ENCODE measurements at places on chromosomes 1 and 21. TPM values are rescaled to one million over a fixed set of nuclear protein-coding genes. Genes with fewer than 3 reads are reported as not detected.

GRCh38 chr1:213061263-213061662 lies 10.2 kb downstream of the RPS6KC1 start:
- no peak for DNase-seq

- no peak for DNase-seq
Measured at GRCh38 chr21:14686466-14687267, 140.6 kb upstream of the SAMSN1 start.

DNA sequence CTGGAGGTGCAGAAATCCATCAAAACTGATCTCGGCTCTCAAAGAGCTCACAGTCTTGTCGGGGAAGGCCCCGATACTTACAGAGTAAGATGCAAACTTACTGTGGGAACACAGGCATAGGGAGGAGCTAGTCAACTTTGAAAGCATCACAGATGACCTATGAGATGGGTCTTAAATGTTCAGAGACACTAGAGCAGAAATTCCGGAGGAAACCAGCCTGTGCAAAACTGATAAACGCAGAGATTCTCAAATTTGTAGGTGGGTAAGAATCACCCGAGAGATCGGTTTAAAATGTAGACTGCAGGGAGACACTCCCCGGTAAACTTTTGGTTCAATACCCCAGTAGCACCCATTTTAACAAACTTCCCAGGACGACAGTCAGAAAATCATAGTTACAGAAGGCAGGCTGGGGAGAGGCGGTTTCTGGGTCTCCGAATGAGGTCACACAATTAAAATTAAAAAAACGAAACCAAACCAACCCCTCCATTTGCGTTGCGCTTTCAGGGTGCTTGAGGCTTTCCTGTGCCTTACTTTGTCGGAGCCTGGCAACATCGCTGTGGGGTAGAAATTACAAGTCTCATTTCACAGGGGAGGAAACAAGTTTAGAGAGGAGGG lies 755 bp upstream of the THRAP3 start:
- peak; percentile 44 for DNase-seq

DNA sequence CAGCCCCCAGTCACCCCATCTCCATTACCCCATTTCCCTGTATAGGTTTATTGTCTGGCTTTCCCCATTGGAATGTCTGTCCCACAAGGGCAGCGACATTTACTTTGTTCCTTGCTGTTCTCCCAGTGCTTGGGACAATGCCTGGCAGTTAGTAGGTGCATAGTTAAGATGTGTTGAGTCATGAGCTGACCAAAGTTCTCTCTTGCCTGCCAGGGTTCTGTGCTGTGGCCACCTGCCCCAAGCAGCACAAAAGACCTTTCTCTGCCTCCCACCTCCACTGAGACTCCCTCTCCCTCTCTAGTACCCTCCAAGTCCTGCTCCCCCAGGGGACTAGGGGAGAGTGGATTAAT lies 40.0 kb downstream of the TMCO4 start:
- DNase-seq: no peak

DNA sequence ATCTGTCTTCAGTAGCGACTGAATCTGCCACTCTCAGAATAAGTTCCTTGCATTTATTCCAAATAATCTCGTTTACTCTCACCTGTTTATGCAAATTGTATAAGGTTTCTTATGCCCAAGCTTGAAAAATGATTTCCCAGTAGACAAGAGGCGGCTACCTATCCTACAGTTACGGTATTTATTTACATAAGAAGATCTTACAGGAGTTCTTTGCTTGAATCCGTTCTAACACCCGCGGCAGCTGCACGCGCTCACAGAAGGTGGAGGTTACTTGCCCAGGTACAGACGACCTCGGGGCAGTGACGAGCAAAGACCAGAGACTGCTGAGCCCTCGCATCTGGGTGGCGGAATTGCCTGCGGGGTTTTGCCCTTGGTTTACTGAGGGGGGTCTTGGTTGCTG lies 79.9 kb downstream of the SKI start:
- DNase-seq: no peak

GRCh38 chr1:221940631-221941030 lies 198.7 kb upstream of the DUSP10 start:
- no peak for DNase-seq

DNA sequence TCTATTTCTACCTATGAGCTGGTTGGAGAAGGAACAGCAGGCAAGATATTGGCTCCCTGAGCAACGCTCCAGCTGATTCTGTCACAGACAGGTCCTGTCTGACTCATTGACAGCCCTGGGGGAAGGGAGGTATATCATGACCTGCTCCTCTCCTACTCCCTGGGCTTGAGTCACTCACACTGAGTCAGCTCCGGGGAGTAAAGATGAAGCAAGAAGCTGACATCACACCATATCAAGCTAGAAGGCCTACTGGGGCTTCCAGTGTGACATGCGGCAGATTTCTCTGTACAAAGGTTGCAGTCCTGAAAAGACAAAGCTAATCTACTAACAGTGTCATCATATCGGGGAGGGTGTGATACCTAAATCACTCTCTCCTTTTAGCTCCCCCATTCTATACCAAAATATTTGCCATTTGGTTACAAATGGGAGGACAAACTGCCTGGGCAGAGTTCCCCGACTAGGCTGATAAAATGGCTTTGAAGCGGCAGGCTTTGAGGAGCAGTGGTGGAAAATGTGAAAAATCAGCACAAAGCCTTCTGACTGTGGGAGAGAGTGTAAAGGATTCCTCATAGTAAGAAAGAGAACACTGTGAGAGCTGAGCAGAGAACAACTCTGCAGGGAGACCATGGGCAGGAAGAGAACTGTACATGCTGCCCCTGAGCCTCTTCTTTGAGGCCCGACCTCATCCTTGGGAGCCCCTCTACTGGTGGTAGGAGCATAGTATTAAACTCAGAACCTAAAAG lies 15.5 kb downstream of the PI4KB start:
- DNase-seq: no peak

Gene HES2
- total RNA-seq: 0.22 TPM
